Stimulated activated CD4-positive, alpha-beta T cell treated with anti-CD3 and anti-CD28 coated beads, Interleukin-15, amount 100 ng/mL, for 1 hour (primary cell): ENCODE measurements at places on chromosomes 5 and 9.

DNA sequence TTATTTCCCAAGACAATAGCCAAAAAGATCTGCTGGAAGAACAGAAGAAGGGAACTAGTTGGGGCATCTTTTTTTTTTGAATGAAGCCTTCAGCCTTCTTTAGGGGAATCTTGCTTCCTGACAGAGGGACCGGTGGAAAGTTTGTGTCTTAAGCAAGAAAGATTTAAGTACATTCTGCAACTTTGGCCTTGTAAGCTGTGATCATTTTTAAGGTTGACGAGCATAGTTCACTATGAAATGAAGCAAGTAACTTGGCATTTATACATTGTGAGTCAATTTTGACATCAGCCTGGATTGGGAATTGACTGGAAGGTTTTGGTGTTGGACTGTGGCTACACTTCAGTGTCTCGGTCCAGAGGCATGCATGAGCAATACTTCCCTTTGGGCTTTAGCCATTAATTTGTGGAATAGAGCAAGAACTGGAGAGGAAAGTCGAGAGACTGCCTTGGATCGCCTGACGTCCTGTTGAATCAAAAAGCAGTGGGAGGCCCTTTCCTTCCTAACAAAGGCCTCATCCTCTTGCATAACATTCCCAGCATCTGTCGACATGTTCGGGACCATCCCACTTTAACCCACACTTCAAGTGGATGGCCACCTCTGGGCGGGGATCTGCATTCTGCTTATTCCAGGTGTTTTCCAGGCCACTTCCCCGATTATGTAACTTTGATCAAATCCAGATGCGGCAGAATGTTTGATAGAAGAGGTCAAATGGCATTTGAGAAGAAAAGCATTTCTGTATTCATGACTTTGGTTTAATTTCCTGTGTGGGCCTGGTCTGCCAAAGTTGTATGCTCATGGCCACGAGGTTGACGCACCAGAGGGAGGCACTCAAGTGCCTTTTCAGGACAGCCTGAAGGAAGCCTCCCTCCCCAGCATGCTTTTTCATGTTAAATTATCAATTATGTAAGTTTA lies 12.5 kb downstream of the ABL1 start:
- DNase-seq, result no peak

DNA sequence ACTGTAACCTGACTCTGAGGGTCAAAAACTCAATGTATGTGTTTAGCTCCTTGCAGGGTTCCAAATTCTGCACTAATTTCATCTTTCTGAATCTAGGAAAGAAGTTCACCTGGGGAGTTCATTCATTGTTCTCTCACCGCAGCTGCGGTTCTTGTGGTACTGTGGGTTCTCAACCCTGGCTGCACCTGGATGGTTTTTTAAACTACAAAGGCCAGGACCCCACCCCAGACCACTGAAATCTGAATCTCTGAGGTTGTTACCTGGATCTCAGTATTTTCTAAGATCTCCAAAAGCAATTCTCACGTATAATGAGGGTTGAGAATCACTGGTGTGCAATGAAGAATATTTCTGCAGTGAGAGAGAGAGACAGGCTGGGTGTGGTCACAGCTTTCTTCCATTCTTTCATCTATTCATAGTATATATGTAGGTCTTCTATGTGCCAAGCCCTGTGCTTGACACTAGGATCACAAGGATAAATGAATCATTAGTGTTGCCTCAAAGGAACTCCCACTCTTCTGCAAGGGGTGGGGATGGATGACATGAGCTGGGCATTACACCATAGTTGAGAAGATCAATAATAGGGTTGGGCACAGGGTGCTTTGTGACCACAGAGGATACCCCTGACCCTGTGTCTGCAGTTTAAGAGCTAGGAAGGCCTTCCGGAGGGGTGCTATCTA lies 109.8 kb downstream of the GALNT10 start:
- no peak for DNase-seq

DNA sequence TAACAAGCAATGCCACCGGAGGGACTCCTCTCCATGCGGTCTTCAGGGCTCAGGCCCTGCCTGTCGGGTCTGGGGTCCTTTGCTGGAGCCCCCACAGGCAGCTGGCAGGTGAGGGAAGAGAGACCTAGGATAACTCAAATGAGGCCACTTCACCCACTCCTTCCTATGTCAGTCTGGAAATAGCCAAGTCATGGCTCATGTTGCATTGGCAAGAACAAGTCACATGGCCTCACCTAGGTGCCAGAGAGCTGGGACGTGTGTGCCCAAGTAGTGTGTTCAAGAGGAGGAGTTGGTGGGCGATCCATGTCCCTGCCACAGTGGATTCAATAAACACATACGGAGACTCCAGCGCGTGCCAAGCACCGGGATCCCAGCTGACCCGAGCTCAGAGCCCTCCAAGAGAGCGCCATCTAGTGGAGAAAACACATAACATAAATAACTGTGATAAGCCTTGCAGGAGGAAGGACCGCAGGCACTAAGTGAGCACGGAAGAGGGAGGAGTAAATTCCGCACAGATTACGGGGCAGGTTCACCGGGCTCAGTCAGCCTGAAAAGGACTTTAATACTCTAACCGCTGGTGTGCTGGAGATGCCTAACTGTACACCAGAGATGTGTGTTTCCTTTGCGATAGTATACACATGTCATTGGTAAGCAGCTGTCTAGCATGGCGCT lies 580.8 kb downstream of the CCDC171 start:
- no peak for DNase-seq

GRCh38 chr5:109563739-109564138 lies 126.0 kb upstream of the MAN2A1 start:
- no peak for DNase-seq

- no peak for DNase-seq
Observed at GRCh38 chr9:103900466-103900865, 193.6 kb upstream of the SMC2 start.

DNA sequence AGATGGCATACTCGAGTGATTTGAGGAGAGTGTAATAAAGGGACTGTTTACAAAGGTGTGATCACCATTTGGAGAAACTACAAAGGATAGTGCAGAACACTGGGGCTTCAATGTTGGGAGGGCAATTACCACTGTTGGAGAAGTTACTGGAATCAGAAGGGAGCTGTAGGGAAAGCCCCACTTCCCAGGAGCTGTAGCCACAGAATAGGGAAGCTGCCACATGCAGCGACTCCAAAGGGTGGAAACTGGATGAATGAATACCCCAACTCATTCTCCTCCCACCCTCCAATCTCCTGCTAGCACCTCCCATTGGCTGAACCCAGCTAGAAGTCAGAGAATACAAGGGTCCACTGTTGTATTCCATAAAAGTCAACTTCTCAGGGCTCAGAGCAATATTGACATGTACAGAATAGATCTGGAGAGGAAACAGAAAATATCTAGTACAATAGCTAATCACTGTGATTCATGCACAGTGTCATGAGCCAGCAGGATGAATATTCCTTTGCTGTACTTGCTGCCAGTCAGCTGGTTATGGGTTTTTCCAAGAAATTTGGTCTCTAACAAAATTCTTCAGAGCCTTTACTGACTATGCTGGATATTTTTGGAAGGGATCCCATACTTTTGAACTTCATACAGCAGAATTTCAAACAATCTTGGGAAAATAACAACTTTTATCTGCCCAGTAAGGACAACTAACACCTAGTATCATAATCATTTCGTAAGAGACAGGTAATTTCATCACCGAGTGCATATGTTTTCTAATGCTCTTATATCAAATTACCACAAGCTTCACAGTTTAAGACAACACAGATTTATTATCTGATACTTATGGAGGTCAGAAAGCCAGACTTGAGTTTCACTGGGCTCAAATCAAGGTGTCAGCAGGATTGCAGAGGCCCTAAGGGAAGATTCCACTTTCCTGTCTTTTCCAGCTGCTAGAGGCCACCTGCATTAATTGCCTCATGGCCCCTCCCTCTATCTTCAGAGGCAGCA lies 39.6 kb downstream of the PDCD1LG2 start:
- no peak for DNase-seq

DNA sequence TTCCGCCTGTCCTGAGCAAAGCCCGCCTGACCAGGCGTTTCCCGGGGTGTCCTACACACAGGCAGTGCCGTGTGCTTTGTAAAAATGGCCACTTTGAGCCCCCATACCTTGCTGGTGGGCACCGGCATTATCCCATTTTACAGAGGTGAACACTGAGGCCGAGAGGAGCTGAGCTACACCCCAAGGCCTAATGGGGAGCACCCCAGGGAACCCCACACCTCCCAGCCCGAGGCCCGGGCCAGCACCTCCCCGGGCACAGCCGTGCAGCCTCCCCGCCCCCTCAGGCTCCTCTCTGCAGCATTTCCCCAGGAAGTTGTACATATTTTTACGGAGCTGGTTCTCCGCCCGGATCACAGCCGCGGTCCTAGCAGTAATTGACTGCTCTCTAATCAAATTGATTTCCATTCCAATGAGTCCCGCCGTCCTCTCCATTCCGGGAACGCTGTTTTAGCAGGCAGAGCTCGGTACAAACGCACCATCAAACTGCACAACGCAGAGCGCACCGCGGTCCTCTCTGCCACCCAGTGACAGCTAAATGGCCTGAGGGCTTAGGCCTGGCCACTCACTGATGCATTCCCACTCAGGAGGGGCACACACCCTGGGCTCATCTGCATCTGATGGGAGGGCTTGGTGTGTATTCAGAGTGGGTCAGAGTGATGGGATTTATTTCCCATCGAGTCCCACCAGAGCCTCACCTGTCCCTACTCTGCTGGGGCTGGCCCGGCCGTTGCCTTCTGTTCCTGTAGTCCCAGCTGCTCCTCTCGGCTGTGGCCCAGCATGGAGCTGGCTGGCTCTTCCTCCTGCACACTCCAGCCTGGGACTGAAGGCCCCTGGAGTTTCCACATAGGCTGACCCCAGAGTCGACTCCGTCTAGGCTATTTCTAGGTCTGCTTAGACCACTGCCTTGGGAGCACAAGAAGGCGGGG lies 36.2 kb upstream of the UBAC1 start:
- no peak for DNase-seq

- DNase-seq, result no peak
Observed at GRCh38 chr5:83036991-83037575, 40.1 kb downstream of the TMEM167A start.

DNA sequence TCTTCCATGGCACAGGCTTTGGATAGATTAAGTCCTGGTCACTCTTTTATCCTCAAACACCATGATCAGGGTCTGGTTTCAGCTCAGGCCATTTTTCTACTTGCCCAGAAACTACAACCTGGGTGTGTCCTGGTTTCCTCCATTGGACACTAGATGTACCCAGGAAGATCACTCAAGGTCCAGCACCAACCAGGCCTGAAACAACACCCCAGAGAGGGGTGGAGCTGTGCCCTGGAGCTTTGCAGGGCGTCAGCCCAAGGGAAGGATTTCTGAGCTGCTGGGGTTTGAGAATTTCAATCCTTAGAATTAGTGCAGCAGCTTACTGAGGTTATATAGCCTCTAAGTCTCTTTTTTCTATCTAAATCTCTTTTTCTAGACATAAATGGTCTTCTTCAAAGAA lies 722.0 kb downstream of the MTRR start:
- no peak for DNase-seq

GRCh38 chr9:109910671-109911518 lies 130.9 kb downstream of the PALM2AKAP2 start:
- DNase-seq, result no peak

DNA sequence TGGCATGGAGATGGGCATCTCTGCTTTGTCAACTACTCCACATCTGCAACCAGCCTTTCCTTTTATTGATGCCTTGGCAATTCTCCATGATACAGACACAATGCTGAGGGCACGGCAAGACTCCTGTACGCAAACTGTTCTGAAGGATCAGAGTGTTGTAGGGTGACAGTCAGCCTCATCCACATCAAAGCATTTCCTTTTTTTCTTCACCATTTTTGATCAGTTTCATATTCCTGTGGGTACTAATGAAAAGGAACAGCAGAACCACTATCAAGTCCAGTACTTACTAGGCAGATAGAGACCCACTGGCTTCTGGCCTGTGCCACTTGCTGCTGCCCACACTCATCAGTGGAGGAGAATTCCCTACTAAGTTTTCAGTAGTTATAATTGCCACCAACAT lies 181.6 kb downstream of the PALM2AKAP2 start:
- no peak for DNase-seq

DNA sequence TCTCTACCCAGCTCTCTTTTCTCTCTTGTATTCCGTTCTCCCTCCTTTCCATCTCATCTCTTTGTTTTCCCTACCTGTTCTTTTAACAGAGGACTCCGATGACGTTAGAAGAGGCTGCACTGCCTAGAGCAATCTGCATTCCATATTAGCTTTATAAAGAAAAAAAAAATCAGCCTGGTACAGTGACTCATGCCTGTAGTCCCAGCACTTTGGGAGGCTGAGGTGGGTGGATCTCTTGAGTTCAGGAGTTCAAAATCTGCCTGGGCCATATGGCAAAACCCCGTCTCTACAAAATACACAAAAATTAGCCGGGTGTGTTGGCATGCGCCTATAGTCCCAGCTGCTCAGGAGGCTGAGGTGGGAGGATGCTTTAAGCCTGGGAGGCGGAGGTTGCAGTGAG lies 49.0 kb downstream of the DAPK1 start:
- DNase-seq, result no peak

- DNase-seq, result no peak
Observed at GRCh38 chr5:270340-270739, 1.1 kb upstream of the PDCD6 start.
